ENCODE measurements at places on chromosomes 13 and 19.

- DNase-seq, result no peak
These were observed 9.5 kb downstream of the DYRK1B start for GRCh38 chr19:39824143-39825092.

GRCh38 chr19:46787040-46787330 lies 1.4 kb downstream of the SLC1A5 start:
- no peak for DNase-seq

GRCh38 chr13:24341439-24341838 lies 32.1 kb downstream of the C1QTNF9 start:
- DNase-seq, result peak; percentile 28

DNA sequence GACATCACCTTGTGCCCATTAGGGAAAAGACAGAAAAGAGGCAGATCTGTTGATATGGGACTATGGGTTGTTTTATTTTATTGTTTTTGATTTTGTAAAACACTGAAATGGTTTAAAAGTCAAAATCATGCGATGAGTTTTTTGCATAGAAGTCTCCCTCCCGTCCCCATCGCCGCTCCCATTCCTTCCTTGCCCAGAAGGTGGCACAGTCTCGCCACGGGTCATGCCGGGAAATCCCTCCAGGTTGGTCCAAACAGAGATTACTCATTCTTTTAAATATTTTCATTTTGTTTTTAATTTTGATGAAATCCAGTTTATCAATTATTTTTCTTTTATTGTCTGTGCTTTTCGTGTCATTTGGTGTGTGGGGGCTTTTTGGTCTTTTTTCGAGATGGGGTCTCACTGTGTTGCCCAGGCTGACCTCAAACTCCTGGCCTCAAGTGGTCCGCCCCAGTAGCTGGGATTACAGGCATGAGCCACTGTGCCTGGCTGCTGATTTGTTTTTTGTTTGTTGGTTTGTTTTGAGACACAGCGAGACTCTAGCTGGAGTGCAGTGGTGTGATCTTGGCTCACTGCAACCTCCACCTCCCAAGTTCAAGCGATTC lies 9.2 kb downstream of the PGPEP1 start:
- peak; percentile 37 for DNase-seq

GRCh38 chr19:34237939-34238338 lies 16.4 kb upstream of the GARRE1 start:
- no peak for DNase-seq

DNA sequence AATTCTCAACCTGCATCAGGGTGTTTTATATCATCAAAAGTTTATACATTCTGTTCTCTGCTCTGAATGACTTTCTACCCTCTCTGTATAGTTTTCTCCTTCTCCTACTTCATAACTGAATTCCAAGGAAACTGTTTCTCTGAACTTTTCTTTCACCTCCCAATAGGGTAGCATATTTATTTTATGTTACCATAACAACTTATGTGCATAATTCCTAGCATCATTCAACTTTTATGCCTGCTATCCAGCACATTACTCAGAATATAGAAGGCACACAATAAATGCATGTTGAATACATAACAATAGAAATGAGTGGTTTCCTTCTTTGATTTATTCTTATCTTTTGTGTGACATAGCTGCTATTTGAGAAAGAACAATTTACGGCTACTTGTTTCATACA lies 2385.0 kb downstream of the PCDH9 start:
- DNase-seq, result no peak

- DNase-seq, result no peak
These were observed 35.3 kb downstream of the DACH1 start for GRCh38 chr13:71831716-71832115.

- no peak for DNase-seq
These were observed 146.6 kb downstream of the KLF12 start for GRCh38 chr13:73987618-73988017.

DNA sequence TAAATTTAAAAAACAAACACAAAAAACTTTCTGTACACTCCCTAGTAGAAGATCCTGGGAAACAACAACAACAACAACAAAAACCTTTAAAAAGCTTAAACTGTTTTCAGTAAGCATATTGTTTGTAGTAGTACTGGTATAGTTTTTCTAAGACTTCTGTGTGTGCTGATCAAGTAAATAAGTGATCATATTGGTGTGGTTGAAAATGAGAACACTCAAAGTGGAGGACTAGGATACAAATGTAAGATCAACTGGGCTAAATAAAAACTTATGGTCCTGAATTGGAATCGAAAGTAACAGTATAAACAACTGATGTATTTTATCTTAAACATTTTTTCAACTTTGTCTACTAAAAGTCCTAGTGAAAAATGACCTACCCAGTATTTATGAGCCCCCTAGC lies 135.5 kb downstream of the FOXO1 start:
- DNase-seq, result no peak

GRCh38 chr13:48816700-48817099 lies 159.0 kb upstream of the FNDC3A start:
- no peak for DNase-seq

DNA sequence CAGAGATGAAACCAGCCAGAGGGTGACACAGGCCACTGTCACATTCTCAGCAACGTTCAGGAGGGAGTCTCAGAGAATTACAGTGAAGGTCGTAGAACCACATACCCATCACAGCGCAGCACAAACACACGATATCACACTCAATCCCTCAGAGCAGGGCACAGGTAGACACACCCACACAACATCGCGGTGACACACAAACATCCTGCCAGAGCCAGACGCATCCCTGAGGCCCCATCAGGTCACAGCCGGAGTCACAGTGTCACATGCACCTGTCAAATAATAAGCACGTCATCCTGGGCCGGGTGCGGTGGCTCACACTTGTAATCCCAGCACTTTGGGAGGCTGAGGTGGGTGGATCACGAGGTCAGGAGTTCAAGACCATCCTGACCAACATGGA lies 17.5 kb downstream of the ELAVL3 start:
- no peak for DNase-seq
